ENCODE measurements at places on chromosomes 7 and 10.
A peak's percentile ranks its signal among the peaks of the same experiment; 100 is the strongest.

GRCh38 chr10:114911052-114911711, 26.8 kb upstream of the TRUB1 start:
- no peak for DNase-seq

- DNase-seq: no peak
Measured at GRCh38 chr7:142454862-142455261, 197.0 kb upstream of the PRSS58 start.

- no peak for DNase-seq
Measured at GRCh38 chr7:69996121-69996520, 397.8 kb downstream of the AUTS2 start.

- no peak for DNase-seq
Measured at GRCh38 chr10:91545384-91545783, 87.5 kb downstream of the PPP1R3C start.

DNA sequence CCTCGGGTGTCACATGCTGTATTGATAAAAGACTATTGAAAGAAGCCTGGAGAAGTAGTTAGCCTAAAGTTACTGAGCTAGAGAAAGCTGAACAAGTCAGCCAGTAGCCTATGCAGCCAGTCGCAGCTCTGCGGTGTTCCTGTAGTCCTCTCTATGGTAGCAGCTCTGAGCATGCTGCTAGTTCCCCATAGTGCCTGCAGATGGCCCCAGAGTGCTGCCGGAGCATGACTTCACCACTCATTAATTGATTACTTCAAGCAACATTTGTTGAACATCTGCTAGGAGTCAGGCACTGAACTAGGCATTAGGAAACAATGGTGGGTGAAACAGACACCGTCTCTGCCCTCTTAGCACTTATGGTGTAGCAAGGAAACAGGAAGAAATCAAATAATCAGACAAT, 422.7 kb downstream of the SORCS3 start:
- no peak for DNase-seq

GRCh38 chr10:128896116-128896795, 570.8 kb upstream of the MGMT start:
- DNase-seq: no peak

DNA sequence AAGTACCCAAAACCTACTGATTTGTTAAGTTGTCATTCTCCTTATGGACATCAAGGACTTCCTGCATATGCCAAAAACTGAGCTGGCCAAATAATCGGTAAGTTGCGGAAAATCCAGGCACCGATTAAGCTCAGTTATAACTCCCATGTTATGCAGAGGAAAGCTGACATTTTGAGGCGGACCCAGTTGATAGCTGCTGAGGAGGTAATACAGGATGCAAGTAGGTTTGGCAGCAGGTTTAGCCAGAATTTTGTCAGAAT, 725.1 kb upstream of the GALNT17 start:
- DNase-seq: no peak

GRCh38 chr7:141511676-141512396, 39.4 kb upstream of the AGK start:
- DNase-seq: peak; percentile 66

- DNase-seq: no peak
Measured at GRCh38 chr10:74977913-74978847, 133.3 kb upstream of the SAMD8 start.

DNA sequence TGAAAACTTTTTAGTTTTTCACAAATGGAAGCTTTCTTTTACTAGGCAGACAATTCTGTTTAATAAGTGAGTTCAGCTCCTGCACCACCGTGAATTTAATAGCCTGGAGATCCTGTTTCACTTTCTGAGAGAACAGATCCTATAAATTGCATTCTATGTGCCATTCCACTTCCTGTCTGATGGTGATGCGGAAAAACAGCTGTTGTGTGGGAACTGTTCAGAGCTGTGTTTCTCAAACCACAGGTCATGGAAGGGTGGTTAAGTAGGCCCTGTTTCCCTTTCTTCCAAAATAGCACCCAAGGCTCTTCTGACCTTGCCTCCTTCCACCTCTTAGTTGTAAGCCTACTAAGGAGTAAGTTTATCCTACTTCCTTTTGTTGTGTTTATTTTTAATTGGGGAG, 97.2 kb upstream of the DKK1 start:
- no peak for DNase-seq

GRCh38 chr10:72425133-72425532, 70.4 kb upstream of the DNAJB12 start:
- no peak for DNase-seq

DNA sequence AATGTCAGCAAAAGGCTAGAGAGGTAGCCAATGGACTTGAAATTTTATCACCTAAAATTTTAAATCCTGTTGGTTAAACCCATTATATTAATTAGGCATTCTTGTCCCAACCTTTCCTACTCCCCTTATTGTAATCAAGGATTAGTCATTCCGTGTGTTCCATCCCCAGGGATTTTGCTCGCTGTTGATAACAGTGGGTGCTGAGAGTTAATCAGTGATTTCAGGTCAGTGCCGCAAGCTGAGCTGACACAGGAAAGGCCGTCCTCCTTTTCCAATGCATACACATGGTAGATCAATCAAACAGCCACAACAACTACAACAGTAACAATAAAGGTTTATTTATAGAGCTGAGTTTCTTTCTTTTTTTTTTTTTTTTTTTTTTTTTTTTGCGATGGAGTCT, 271.4 kb downstream of the ACTR3B start:
- DNase-seq: no peak

GRCh38 chr10:104046651-104047050, 39.0 kb downstream of the COL17A1 start:
- DNase-seq: no peak

DNA sequence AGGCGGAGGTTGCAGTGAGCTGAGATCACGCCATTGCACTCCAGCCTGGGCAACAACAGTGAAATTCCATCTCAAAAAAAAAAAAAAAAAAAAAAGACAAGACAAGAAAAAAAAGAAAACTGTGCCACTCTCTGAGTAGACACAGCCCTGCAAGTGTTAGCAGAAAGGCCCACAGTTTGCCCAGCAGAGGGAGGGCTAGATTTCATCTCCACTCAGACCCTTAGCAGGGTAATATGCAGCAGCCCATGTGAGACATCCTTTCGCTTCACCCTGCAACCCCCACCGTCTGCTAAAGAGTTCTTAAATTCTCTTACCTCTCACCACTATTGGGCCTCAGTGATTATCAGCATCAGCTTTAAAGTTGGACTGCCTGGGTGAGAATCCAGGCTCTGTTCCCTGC, 38.2 kb downstream of the CTNNA3 start:
- DNase-seq: no peak

GRCh38 chr10:31098046-31098445, 66.4 kb upstream of the ZNF438 start:
- no peak for DNase-seq

DNA sequence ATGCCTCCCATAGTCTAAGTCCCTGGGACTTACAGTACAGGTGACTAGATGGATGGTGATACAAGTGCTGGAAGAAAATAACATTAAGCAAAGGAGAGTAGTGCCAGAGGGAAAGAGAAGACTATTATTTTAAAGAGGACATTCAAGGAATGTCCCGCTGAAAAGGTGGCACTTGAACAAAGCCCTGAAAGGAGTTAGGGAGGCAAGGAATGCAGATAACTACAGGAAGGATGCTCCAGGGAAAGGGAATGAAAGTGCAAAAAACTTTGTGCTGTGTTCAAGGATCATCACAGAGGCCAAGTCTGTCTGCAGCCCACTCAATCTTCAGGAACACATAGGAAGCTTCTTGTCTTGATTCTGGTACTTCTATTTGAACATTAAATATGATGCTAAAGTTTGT, 14.9 kb downstream of the ANKMY2 start:
- no peak for DNase-seq

Data from thyroid gland (tissue), 4 donors.